ENCODE measurements at places on chromosomes 5 and 9.

- no peak for DNase-seq
These were observed 69.0 kb downstream of the TRIO start for GRCh38 chr5:14211818-14212803.

DNA sequence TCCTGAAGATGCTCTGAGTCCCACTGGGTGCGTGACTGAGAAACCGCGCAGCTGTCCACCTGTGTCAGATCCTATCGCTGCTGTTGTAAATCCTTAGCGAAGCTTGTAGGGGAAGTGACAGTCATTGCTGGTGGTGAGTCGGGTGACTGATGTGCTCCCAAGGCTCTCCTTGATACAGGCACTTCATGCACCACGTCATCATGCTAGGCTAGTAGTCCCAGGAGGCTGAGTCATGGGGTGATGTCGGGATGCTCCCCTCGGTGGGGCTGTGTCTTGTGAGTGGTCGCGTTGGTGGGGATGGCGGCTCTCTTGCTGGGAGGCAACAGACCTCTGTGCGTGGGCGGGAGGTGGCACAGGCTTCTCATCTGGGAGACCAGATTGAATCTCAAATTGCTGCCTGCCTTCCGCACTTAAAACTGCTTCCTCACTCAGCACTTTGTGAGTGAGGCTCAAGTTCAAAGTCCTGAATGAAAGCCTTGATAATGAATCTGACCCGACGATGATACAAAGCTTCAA lies 84.7 kb downstream of the CSNK1A1 start:
- peak; percentile 86 for DNase-seq

DNA sequence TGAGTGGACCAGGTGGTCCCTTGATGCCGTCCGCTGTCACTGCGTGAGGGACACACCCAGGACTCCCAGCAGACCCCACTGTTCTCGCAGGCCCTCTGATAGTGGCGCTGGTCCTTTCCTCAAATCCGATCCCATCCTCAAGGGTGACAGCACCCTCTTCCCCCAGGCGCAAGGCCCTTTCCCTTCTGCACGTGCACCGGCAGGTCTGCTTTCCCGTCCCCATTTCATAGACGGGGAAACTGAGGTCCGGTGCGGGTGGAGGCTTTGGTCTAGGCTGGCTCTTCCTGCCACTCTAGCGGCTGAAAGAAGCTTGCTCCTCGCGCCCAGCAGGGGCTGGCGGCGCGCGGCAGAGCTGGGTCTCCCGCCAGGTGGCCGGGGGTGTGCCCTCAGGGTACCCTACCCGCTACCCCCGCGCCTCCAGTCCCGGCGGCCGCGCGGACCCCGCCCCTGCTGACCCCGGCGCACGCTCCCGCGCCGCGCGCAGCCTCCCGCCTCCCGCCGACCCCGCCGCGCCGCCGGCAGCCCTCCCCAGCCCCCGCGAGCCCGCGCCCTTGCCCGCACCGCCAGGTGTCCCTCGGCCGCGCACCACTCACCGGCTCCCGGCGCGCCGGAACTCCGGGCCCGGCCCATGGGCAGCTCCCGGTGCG lies 453 bp downstream of the RASGEF1C start:
- DNase-seq: peak; percentile 10

DNA sequence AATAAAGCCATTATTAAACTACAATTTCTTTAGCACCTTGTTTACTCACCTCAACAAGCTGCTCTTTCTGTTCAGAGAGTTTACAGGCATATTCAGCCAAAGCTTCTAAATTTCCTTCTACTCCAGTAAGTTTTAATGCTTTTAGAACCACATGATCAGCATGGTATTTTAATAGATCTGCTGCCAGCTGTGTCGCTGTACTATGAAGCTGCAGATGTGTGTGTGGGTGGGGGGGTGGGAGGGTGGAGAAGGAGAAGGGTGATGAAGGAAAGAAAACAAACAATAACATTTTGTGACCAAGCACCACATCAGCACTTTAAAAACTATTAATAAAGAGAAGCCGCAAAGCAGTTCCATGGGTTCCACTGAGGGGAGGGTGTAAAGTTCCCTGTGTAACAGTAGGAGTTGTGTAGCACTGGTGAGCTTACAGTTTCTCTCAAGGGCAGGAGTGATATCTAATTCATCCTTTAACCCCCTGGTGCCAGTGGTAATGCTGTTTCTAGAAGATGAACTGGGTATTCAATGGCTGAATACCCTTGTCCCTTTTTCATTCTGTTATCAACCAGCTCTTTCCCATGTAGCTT lies 38.5 kb downstream of the ABITRAM start:
- DNase-seq: no peak

- no peak for DNase-seq
These were observed 78.5 kb downstream of the C9orf152 start for GRCh38 chr9:110129425-110129824.

- peak; percentile 75 for DNase-seq
These were observed 62.9 kb downstream of the OTULIN start for GRCh38 chr5:14727428-14727865.

DNA sequence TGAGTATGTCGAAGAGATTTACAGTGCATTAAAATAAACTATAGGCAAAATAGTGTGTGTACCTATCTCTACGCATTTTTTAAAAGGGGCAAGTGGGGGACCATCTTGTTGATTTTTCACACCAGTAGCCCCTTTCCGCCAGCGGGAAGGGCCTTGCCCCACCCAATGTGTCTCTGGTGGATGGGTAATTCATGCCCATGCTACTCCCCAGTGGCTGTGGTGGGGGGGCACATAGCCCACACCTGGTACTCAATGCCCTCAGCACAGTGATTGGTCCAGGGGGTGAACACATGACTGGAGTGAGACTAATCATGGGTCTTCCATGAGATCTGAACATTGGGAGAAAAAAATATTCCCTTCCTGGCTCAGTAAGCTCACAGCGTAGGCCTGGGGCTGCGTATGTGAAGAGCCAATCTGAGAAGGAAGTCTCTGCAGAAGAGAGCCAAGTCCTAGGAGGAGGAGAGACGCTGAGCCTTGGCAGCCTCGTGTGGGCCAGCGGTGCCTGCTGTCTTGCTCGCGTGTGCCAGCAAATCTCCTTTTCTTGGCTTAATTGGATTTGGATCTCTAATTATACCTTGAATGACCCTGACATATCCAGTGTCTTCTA lies 103.4 kb downstream of the ADAMTS2 start:
- DNase-seq: no peak

- no peak for DNase-seq
These were observed 119.5 kb downstream of the YTHDC2 start for GRCh38 chr5:113632996-113633395.

DNA sequence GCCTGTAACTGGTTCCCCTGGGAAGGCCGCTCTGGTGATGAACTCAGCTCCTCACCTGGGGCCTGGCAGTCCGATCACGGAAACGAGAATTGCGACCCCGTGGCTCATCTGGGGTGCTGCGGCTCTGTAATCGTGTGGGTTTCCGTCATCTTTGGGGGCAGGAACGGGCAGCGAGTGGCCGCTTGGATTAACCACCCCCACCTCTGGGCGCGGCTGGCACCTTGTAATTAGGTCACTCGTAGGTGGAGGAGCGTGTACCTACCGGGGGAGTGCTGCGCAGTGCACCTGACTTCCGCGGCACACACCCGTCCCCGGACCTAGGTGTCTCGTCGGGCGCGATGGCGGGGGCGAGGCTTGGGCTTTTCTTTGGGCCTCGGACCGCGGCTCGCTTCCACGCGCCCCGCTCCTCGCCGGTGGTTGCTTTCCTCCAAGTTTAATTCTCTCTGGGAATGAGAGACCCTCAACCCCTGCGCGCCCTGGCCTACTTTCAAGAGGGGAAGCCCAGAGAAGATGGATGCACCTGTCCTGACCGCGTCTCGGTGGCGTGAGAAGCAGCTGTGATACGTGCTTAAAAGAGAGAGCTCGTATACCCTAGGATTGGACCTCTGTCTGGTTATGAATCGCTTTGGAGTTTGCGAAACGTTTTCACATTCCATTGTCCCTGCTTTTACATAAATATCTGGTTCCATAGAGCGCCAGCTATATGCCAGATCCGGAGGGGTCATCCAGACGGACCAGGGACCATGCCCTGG lies 744 bp upstream of the PPP2CA start:
- DNase-seq: no peak

- no peak for DNase-seq
These were observed 28.1 kb upstream of the SH3PXD2B start for GRCh38 chr5:172482156-172483020.

- no peak for DNase-seq
These were observed 69.8 kb upstream of the SLC1A3 start for GRCh38 chr5:36536616-36537005.

- DNase-seq: no peak
These were observed 677.3 kb upstream of the FTMT start for GRCh38 chr5:121174351-121174750.

GRCh38 chr5:42277293-42277692 lies 145.9 kb upstream of the GHR start:
- DNase-seq: no peak

DNA sequence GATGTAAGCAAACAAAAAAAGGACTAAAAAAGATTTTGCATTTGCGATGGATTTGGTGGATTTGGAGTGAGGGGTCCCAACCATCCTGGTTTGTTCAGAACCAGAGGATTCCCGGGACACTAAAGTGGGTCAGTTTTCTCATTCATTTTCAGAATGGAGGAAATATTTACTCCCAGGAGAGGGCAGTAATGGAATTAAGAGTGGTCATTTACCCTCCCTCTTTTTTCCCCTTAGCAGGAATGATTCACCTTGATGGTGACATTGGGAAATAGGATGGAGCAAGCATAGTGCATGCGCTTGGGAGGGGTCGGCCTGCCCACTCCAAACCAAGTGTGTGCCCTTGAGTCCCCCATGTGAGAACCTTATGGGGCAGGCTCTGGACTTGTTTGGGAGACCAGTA lies 164.2 kb upstream of the PUM3 start:
- no peak for DNase-seq

DNA sequence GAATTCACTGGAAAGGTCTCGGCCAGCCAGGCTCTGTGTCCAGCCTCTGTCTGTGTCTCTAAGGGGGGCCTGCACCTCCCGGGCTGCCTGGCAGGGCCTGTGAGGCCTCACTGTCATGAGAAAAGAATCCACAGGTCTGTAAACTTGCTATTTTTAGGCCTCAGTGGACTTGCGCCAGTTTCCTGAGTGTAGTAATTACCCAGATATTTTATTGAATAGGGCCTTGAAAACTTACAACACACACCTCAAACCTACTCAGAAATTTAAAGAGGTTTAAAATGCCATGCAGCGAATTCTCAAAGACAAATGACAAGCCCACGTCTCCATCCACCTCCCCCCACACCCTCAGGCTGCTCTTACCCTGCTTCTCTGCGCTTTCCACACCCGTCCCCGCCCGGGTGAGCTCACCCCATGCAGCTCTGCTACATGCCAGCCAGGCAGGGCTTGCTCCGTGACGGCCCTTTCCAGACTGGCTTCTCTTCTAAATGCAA lies 8.8 kb upstream of the TENT4A start:
- no peak for DNase-seq

DNA sequence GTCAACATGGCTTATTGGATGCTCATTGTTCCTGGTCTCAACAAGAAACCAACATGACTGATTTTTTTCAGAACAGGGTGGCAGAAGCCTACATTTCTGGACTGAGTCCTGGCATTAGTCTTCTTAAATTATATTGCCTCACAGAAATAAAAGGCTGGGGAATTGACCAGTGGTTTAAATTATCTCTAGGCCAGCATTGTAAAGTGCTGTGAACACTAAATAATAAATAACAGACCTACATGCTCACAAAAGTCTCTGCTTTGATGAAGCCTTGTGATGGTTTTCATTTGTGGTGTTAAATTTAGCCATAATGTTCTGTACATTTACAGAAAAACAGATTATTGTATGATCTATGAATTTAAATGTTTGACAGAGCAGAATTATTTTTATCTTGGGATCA lies 44.7 kb upstream of the CD180 start:
- no peak for DNase-seq

GRCh38 chr5:117829646-117830045 lies 1158.7 kb downstream of the DTWD2 start:
- no peak for DNase-seq

DNA sequence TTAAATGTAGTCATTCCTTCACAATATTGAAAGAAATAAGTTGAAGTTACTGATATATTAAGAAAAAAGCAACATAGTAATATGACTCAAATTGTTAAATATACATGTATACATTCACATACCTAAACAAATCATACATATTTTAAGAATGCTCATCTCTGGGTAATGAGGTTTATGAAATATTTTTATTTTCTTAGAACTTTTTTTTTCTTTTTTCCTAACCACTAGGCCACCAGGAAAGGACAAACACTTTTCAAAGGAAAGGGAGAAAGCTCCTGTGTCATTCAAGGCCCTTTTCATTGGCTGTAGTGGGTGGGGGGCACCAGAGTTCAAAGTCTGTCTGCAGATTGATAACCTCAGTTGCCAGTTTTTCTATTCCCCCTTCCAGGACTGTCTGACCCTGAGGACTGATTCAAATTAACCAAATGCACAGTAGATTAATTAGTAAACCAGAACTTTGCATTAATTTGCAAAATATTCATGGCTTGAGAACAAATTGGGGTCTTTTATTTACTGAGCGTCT lies 72.9 kb upstream of the NIPAL4 start:
- DNase-seq: no peak

DNA sequence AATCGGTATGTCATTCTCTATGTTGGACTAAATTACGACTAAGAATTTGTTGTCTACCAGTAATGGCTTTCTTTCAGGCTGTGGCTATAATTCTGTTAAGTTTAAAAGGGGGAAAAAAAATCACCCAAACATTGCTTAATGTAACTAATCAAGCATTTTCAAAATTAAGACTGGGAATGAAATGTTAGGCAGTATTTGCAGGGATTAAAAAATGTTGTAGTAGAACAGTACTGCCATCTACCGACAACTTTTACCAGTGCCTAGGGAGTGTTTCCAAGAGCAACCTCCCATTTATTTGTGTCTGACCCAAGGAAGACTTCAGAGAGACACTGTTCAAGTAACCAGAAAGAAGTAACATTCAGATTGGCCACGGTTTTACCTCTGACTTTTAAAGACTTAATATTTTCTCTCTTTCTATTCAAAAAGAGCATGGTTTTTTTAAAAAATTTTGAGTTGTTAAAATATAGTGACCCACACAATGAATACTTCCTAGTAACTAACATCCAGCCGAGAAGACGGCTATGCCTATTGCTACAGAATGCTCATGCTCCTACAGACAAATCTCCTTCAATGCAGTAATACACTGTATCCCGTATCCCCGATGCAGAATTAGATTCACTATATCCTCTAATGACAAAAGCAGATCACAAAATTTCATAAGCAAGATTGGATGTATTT lies 92.4 kb downstream of the ARL15 start:
- DNase-seq: peak; percentile 88

DNA sequence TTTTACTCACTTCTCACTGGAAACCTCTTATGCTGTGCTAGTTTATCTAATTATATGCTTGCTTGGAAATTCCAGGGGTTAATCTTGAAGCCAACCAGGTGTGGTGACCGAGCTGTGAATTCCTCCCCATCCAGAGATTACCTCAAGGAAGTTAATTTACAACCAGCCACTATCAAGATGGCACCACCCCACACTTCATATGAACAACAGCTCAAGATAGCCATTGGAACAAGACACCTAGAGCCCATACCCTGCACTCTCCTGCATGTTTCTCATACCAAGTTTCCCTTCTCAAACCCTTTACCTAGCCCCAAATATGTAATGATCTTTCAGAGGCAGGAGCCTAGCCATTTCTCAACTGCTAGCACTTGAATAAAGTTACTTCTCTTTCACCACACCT lies 2156.9 kb upstream of the C9orf72 start:
- no peak for DNase-seq

All from KBM-7 (cell line).